A549 treated with RU486 at 1 μM for 4 hours (cell line): ENCODE measurements at places on chromosomes 3 and 15. TPM values are rescaled to one million over a fixed set of nuclear protein-coding genes. Genes with fewer than 3 reads are reported as not detected.

The ACTC1 gene
- 0.14 to 0.48 TPM (median 0.33 TPM) in 5 replicates for total RNA-seq

The ITIH4 gene
- total RNA-seq = 0.35 to 1.6 TPM (median 0.55 TPM) in 5 replicates

The POPDC2 gene
- total RNA-seq = 0.11 to 1.3 TPM (median 0.24 TPM) in 5 replicates

The SAMD7 gene
- total RNA-seq = not detected in 5 replicates

The ALDH1A2 gene
- total RNA-seq = 0.33 to 0.41 TPM (median 0.40 TPM) in 3 of 5 replicates, not detected in the others

The CCR8 gene
- not detected in 5 replicates for total RNA-seq

The GPR62 gene
- not detected in 5 replicates for total RNA-seq

The OXSM gene
- 14.7 to 19.7 TPM (median 17.1 TPM) in 5 replicates for total RNA-seq

The ANKDD1A gene
- total RNA-seq = 1.0 to 1.7 TPM (median 1.4 TPM) in 5 replicates

The NMB gene
- total RNA-seq = 16.4 to 29.4 TPM (median 26.3 TPM) in 5 replicates

The STRIT1 gene
- total RNA-seq = not detected in 5 replicates

The LMOD3 gene
- not detected in 5 replicates for total RNA-seq

The LEO1 gene
- 47.7 to 71.6 TPM (median 53.4 TPM) in 5 replicates for total RNA-seq

The TF gene
- 0.46 to 5.4 TPM (median 1.3 TPM) in 5 replicates for total RNA-seq

The ROPN1B gene
- total RNA-seq = not detected in 5 replicates

The PLD1 gene
- 7.2 to 11.5 TPM (median 10.0 TPM) in 5 replicates for total RNA-seq

The FAM98B gene
- 4.9 to 14.2 TPM (median 13.2 TPM) in 5 replicates for total RNA-seq

The ALPK3 gene
- total RNA-seq = 0.02 to 0.12 TPM (median 0.09 TPM) in 5 replicates

The MB21D2 gene
- total RNA-seq = 3.0 to 5.7 TPM (median 5.2 TPM) in 5 replicates

The TRH gene
- not detected in 5 replicates for total RNA-seq

The PLSCR5 gene
- not detected in 5 replicates for total RNA-seq

The SHC4 gene
- 0.74 to 1.3 TPM (median 0.94 TPM) in 5 replicates for total RNA-seq

The MST1R gene
- 5.3 to 8.5 TPM (median 7.4 TPM) in 5 replicates for total RNA-seq

The FBXO40 gene
- not detected in 5 replicates for total RNA-seq

The C3orf38 gene
- 12.7 to 23.0 TPM (median 17.5 TPM) in 5 replicates for total RNA-seq

The RNU5B-1 gene
- not detected in 5 replicates for total RNA-seq

The IQCF5 gene
- not detected in 5 replicates for total RNA-seq

The TLR9 gene
- total RNA-seq = 0.06 TPM in 1 of 5 replicates, not detected in the others

The AADACL2 gene
- total RNA-seq = not detected in 5 replicates

The OR5H6 gene
- not detected in 5 replicates for total RNA-seq

The CD86 gene
- not detected in 5 replicates for total RNA-seq

The KIF9 gene
- 19.2 to 22.9 TPM (median 22.4 TPM) in 5 replicates for total RNA-seq

The SPTSSB gene
- not detected in 5 replicates for total RNA-seq

The TBC1D23 gene
- total RNA-seq = 9.8 to 13.7 TPM (median 13.4 TPM) in 5 replicates

The APBA2 gene
- 16.0 to 20.6 TPM (median 18.1 TPM) in 5 replicates for total RNA-seq

The GREM1 gene
- total RNA-seq = 6.0 to 16.3 TPM (median 8.2 TPM) in 5 replicates

The ARGFX gene
- total RNA-seq = not detected in 5 replicates

The AQP9 gene
- total RNA-seq = not detected in 5 replicates

The GRK7 gene
- 0.03 to 0.09 TPM in 2 of 5 replicates, not detected in the others for total RNA-seq

The COL6A6 gene
- not detected in 5 replicates for total RNA-seq

The RLBP1 gene
- not detected in 5 replicates for total RNA-seq

The MAP4 gene
- total RNA-seq = 90.6 to 109 TPM (median 98.9 TPM) in 5 replicates

The ZCWPW2 gene
- total RNA-seq = 0.09 TPM in 1 of 5 replicates, not detected in the others

The ZPLD1 gene
- 0.08 TPM in 1 of 5 replicates, not detected in the others for total RNA-seq

The WNT7A gene
- 0.12 to 0.22 TPM (median 0.16 TPM) in 5 replicates for total RNA-seq

The HDC gene
- total RNA-seq = 0.05 to 0.07 TPM in 2 of 5 replicates, not detected in the others

The SLC28A2 gene
- total RNA-seq = not detected in 5 replicates
